Activated CD4-positive, alpha-beta T cell treated with anti-CD3 and anti-CD28 coated beads for 1 hour (primary cell): ENCODE measurements at places on chromosomes 5 and 9.

DNA sequence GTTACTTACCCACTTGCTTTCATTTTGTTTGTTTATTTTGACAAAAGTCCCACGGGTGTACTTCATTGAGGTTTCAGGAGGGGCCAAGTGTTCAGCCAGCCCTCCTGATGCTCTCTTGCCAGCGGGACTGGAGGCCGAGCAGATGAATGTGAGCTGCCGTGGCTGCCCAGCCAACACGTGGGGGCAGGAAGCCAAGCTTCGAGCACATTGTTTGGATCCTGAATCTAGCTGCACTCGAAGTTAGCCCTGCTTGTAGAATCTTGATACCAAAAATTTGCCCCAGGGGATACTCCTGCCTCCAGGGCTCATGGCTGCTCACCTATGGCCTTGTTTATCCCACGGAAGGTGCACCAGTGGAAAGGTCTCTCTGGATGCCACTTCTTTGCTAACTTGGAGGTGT is 49.3 kb downstream of the RASGEF1C start:
- no peak for DNase-seq

DNA sequence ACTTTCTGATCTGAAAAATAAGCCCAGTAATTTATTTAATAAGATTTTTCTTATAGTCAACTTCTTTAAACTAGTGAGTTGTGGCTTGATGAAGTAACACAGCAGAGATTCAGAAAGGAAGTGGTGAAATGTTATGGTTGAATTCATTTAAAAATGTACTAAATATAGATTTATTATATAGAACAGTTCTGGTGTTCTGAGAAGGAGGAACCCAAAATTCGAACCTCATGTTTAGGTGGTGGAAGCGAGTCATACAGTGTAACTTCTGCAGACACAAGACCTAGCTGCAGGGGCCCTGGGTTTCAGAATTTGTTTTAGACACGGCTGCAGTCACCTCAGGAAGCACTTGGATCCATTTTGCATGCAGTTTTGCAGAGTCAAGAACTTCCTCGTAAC is 188.2 kb downstream of the TRIO start:
- no peak for DNase-seq

DNA sequence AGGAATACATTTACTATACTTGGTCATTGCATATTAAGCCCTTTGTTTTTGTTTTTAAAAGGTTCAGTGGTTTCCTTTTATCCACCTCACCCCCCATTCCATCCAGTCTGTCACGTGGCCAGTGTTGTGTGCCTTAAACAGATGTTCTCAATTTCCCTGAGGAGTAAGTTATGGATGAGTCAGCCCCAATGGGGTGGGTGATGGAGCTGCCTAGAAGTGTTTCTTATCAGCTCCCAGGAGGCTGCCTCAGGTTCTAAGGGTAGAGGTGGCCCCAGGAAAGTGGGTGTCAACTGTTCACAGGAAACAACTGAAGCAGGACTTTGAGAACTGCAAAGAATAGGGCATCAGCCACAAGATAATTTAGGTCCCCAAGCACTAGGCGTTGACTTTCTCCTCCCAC is 41.1 kb downstream of the ACTBL2 start:
- DNase-seq: no peak

GRCh38 chr9:129176701-129177442 is 1.2 kb downstream of the IER5L start:
- no peak for DNase-seq

GRCh38 chr9:133682818-133683585 is 46.8 kb downstream of the DBH start:
- no peak for DNase-seq

GRCh38 chr9:110029429-110029955 is 178.5 kb downstream of the C9orf152 start:
- no peak for DNase-seq

- DNase-seq: no peak
Observed at GRCh38 chr5:150438873-150439546, 10.5 kb downstream of the RPS14 start.

DNA sequence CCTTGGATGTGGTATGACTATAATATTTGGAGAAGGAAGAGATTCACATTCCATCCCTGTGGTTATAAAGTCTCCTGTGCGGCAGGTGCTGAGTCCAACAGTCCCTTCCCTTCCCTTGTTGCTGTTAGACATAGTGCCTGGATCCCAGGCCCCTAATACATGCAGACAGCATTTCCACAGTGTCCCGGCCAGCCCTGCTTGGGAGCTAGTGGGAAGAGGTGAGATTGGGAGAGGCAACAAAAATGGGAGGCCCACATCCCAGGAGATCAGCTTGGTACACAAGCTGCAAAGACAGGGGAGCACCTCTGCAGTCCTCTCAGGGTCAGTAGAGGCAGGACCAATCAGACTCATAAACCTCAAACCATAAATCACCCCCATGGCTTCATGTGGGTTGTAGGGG is 3.3 kb upstream of the NEURL1B start:
- DNase-seq: no peak

DNA sequence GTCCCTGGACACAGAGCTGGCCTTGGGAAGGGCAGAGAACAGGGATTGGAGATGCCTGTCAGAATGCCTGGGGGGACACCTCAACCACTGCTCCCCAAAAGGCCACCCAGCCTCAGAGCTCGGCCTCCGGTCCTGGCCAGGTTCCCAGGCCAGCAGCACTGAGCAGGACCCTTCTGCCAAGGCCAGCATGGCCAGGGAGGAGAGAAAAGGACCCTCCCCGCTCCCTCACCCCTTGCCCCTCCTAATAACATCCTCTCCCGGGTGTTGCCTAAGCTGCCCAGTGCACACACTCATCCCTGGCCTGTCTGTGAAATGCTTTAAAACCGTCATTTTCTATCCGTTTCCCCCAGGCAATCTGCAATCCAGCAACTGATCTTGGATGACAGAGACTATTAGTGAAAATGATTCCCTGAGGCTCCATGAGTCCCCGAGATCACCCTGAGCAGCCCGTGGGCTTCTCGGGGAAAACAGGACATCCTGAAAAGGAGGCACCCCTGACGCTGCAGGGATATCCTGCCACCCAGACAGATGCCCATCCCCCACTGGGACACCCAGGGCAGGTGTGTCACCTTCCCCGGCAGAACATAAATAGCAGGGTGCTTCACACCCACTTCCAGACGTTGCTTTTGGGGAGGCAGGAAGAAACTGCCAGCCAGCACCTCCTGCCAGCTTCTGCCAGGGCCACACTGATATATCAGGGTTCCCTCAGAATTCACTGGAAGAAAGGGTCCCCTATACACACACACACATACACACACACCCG is 75.3 kb downstream of the ADAMTS2 start:
- DNase-seq: no peak

DNA sequence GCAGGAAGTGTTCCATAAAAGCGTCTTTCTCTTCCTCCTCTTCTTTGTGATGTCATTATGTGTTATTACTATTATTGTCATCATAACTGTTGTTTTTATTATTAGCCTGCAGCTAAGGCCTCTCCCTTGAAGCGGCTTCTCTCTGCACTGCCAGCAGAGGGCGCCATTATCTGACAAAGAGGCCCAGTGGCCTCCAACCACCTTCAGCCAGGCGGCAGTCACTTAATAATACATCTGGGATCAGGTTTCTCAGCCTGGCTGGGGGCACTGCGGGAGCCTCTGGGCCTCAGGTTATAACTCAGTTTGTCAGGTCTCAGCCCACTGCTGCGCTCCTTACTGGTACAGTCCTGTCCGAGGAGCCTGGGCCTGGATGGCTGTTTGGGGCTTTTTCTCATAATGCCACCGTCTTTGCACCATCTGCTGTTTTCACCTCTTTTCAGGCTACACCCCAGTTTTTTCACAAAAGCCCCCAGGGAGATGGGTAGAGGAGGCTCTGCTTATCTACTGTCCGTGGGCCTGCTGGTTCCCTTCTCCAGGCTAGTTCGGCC is 281.9 kb downstream of the NSG2 start:
- DNase-seq: no peak

DNA sequence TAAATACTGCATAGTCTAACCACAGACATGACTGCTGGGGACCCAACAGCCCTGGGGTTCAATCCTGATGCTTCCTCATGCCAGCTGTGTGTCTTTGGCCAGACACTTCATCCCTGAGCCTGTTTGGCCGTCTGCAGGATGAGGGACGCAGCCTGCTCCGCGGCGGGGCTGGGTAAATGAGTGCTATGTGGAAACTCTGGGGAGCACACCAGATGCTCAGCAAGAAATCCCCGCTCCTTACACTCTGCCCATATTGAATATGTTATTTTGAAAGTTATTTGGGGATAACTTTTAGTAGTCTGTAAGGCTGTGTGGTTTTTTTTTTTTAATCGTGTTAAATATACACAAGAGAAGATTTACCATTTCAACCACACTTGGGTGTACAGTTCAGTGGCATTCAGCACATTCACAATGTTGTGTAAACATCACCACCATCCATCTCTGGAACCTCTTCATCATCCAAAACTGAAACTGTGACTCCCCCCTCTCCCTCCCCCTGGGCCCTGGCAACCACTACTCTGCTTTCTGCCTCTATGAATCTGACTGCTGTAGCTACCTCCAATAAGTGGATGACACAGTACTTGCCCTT is 42.7 kb downstream of the SH3PXD2B start:
- DNase-seq: no peak

GRCh38 chr9:107881626-107882300 is 392.2 kb upstream of the KLF4 start:
- DNase-seq: no peak

GRCh38 chr5:42397267-42397666 is 26.0 kb upstream of the GHR start:
- no peak for DNase-seq

DNA sequence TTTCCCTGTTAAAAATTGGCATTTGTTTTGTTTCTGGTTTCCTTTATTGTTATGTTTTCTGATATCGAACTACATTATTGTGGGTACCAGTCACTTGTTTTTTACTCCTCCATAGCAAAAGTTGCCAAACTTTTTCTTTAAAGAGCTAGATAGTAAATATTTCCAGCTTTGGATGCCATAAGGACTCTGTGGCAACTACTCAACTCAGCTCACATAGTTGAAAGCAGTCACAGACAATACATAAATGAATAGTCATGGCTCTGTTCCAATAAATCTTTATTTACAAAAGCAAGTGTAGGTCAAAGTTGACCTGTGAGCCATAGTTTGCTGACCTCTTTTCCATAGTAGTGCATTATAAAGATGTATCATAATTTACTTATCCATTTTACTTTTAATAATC is 305.0 kb downstream of the RASEF start:
- DNase-seq: no peak

GRCh38 chr9:76401580-76402354 is 7.5 kb upstream of the RFK start:
- DNase-seq: no peak

- no peak for DNase-seq
Observed at GRCh38 chr9:108156270-108156998, 666.9 kb upstream of the KLF4 start.

- DNase-seq: no peak
Observed at GRCh38 chr5:115423051-115423450, 121.5 kb downstream of the FEM1C start.

DNA sequence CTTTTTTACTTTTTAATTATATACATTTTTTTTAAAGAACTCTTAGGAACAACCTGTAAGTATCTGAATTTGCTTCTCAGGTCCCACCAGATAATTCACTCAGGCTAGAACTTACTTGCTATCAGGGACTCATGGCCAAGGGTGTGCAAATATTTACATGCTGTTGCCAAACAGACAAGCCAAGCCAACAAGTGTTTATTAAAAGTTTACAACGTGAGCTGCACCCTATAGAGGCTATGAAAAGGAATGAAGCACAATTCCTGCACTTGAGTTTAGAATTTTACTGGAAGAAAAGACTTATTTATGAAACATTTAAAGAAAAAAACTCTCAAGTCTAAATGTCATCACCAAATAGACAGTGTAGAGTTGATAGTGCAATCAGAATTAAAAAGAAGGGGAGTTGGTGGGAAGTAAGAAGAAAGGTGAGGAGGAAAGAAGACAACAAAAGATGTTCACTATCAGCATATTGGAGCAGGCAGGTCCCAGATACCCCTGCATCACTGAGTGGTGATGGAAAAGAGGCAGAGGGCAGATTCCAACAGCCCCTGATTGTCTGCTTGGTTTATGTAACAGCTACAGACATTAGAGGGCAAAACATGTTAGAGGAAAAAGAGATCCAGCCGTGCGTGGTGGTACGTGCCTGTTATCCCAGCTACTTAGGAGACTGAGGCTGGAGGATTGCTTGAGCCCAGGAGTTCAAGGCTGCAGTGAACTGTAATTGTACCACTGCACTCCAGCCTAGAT is 32.8 kb downstream of the SH3RF2 start:
- DNase-seq: no peak

DNA sequence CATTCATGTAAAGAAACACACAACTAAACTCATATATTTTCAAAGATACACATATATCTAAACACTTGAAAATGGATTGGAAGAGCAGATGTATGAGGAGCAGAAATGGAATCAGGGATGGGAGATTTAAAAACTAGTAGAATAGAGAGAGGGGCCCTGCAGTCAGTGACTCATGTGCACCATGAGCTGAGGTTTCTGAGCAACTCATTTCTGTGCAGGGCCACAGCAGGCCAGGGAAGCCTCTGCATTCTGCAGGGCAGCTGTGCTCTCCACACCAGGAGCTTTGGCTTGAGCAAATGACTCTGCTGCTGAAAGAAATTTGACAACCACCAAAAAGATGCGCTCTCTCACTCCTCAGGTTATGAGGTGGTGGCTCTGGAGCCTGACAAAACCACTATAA is 27.1 kb downstream of the LHX6 start:
- no peak for DNase-seq

- DNase-seq: no peak
Observed at GRCh38 chr5:175363300-175363699, 80.7 kb downstream of the DRD1 start.

DNA sequence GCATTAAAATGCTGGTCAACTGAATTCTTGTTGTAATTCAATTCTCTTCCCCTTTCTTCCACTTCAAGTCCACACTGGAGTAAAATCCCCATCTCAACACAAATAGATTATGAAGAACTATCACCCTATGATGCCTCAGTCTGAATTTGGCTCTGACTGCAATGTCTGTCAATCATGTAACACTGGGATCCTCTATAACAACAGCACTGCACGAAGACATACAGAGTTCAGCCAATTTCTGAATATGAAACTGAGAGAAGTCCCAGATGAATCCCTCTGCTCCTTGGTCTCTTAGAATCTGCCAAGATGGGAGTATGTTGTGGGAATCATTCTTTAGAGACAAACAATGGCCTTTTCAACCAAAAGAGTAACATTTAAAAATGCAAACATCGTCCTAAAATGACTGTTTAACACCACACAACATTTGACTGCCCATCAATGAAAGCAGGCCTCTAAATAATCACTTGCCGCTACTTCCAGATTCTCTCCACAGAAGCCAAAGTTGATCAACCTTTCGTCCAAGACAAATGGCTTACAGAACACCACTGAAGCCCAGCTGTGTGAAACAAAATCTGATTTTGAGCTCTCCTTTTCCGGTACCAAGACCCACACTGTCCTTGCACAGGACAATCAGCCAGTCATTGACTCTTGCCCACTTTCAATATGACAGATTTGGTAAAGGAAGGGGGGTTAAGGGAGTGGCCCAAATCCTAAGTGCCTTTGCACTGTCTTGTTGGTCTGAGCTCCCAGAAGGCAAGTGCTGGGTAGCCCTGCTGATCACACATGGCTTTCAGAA is 258.0 kb downstream of the EBF1 start:
- no peak for DNase-seq

- DNase-seq: no peak
Observed at GRCh38 chr5:6716629-6717149, 3.5 kb downstream of the TENT4A start.
